T-cell (primary cell): ENCODE measurements at places on chromosomes 5 and 9. TPM values are rescaled to one million over a fixed set of nuclear protein-coding genes. Genes with fewer than 3 reads are reported as not detected.

The GPSM1 gene
- total RNA-seq, result 11.1 TPM

DNA sequence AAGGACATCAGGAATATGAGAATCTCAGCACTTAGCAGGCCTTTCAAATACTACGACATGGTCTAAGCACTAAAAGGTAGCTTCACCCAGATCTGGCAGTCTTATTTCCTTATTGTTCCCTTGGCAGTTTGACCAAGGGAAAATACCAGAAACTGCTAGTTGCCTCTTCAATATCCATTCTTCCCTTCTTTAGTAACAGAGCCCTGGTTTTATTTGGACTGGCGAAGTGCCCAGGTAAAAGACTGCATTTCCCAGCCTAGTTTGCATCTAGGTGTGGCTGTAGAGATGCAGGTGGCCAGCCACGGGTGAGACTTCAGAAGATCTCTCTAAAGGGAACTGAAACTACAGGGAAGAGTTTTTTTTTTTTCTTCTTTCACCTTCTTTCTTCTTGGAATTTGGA, 21.6 kb downstream of the DMRT2 start:
- no peak for DNase-seq
- no peak overlapping the region for H3K27ac ChIP-seq

DNA sequence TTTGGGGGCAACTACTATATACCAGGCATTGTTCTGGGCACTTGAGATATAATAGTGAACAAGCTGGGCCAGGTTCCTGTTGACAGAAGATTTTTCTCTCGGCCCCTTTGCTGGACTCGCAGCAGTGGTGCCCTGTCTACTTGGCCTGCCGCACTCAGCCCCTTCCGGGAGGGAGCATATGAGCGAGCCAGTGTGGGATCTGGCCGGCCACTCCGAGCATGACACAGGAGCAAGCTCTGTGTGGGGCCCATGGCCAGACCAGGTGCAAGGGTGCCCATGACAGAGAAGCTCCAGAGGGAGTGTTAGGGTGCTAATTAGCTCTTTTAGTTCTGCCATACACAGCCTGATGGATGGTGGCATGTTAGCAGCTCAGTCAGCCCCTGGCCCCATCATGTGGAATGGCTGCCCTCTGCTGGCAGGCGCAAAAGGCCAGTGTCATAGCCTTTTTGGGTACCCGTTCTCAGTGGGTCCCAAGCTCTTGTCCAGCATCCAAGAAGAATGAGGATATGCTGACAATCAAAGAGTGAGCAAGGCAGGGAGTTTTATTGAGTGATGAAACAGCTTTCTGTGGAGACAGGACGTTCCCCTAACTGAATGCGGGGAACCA, 9.3 kb upstream of the KIF4B start:
- H3K36me3 ChIP-seq, result no peaks in the 10 kb centered on the region
- H3K27me3 ChIP-seq, result peaks cover 18% of the 10 kb centered on the region
- H3K4me3 ChIP-seq, result no peak overlapping the region
- DNase-seq, result no peak
- H3K27ac ChIP-seq, result no peak overlapping the region
- H3K4me1 ChIP-seq, result no peaks in the 10 kb centered on the region

DNA sequence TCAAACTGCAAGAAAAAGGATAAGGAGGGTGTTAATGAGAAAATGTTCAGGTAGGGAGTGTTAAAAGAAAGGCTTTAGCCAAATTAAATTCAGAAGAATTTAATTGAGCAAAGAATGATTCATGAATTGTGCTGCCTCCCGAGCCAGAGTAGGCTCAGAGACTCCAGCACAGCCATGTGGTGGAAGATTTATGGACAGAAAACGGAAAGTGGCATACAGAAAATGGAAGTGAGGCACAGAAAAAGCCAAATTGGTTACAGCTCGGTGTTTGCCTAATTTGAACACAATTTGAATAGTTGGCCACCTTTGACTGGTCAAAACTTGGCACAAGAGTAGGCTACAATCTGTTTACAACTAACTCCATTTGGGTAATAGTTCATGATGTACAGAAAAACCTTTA, 9.6 kb upstream of the SLC30A5 start:
- no peak overlapping the region for H3K27ac ChIP-seq
- H3K4me1 ChIP-seq, result no peaks in the 10 kb centered on the region
- no peaks in the 10 kb centered on the region for H3K27me3 ChIP-seq
- H3K36me3 ChIP-seq, result no peaks in the 10 kb centered on the region
- no peak for DNase-seq

DNA sequence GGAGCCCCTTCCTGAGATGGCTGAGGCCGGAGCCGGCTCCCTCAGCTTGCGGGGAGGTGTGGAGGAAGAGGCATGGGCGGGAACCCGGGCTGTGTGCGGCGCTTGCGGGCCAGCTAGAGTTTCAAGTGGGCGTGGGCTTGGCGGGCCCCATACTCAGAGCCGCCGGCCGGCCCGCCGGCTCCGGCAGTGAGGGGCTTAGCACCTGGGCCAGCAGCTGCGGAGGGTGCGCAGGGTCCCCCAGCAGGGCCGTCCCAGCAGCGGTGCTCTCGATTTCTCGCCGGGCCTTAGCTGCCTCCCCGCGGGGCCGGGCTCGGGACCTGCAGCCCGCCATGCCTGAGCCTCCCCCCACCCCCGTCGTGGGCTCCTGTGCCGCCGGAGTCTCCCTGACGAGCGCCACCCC, 67.9 kb upstream of the SLC28A3 start:
- DNase-seq, result no peak
- no peaks in the 10 kb centered on the region for H3K27me3 ChIP-seq
- no peak overlapping the region for H3K4me3 ChIP-seq
- no peaks in the 10 kb centered on the region for H3K36me3 ChIP-seq
- H3K27ac ChIP-seq, result no peak overlapping the region
- H3K4me1 ChIP-seq, result no peaks in the 10 kb centered on the region
